ENCODE measurements at places on chromosomes 3 and 15.

GRCh38 chr3:113186566-113186965 lies 24.8 kb upstream of the BOC start:
- no peak for DNase-seq

GRCh38 chr3:28290863-28291300 lies 49.5 kb downstream of the CMC1 start:
- no peak for DNase-seq

DNA sequence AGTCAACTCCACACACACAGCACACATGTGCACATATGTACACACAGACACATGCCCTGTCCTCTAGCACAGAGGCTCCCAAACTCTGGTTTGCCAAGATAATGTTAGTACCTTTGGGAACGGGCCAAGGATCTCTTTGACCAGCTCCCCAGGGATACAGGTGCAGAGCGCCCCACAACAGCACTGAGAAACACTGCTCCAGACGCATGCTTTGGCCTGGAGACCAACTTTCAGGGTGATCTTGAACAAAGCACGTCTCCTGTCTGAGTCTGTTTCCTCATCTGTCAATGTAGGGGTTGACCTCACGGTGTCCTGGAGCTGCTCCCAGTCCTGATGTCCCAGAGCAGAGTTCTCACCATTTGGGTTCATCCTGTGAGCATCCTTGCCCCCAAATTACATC lies 15.9 kb upstream of the SKOR1 start:
- no peak for DNase-seq

DNA sequence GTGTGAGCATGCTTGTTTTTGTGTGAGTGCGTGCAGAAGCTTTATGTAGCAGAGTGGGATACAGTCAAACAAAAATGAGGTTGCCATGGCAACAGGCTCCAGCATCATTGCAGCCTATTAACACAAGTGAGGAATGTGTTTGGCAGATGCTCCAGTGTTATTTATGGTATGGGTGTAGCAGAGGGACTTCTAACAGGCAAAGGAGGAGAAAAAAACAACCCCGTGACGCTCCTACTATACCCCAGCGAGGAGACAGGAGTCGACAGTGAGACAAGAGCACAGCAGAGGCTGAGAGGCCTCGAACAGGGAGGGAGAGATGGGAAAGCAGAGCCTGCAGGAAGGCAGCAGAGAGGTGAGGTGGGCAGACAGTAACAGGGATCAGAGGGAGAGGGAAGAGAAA lies 4.9 kb downstream of the ADCY5 start:
- peak; percentile 49 for DNase-seq

GRCh38 chr15:57143511-57144078 lies 225.2 kb downstream of the TCF12 start:
- no peak for DNase-seq

GRCh38 chr15:77030048-77030927 lies 35.4 kb downstream of the PSTPIP1 start:
- no peak for DNase-seq

DNA sequence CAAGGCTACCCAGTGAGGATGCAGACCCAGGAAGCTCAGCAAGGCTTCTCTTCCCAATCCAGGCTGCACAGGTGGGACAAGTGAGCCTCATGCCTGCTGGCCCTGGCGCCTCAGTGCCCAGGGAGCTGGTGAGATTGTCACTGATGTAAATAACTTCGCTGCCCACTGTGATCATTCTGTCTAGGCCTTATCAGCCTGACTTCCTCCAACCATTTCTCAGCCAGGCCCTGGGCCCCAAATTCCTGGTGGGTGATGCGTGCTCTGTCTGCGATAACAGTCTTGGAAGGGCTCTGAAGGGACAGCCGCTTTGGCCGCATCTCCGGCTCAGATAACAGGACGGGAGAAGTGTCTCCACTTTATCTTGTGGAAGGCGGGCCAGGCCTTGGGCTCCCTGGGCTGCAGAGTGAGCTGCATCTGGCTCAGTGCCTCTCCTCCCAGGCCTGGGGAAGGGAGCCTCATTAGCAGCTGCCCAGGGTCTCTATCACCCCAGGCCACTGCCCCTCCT lies 2.2 kb upstream of the FBLN2 start:
- no peak for DNase-seq

DNA sequence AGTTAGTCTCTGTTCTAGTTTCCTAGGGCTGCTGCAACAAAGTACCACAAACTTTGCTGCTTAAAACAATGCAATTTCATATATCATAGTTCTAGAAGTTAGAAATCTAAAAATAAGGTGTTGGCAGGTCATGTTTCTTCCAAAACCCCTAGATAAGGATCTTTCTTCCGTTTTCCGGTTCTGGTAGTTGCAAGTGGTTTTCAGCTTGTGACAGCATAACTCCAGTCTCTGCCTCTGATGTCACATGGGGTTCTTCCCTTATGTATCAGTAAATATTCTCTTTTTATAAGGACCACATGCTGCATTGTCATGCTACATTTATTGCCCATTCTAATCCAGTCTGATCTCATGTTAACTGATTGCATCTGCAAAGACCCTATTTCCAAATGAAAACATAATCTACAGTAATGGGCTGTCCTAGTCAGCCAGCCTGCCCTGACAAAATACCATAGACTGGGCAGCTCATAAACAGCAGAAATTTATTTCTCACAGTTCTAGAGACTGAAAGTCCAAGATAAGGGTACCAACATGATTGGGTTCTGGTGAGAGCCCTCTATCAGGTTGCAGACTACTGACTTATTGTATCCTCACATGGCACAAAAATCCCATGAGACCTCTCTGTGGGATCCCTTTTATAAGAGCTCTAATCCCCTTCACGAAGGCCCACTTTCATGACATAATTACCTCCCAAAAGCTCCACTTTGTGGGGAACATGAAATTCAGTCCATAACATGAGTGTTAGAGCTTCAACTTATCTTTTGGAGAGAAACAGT lies 642.0 kb upstream of the NAALADL2 start:
- DNase-seq: no peak

DNA sequence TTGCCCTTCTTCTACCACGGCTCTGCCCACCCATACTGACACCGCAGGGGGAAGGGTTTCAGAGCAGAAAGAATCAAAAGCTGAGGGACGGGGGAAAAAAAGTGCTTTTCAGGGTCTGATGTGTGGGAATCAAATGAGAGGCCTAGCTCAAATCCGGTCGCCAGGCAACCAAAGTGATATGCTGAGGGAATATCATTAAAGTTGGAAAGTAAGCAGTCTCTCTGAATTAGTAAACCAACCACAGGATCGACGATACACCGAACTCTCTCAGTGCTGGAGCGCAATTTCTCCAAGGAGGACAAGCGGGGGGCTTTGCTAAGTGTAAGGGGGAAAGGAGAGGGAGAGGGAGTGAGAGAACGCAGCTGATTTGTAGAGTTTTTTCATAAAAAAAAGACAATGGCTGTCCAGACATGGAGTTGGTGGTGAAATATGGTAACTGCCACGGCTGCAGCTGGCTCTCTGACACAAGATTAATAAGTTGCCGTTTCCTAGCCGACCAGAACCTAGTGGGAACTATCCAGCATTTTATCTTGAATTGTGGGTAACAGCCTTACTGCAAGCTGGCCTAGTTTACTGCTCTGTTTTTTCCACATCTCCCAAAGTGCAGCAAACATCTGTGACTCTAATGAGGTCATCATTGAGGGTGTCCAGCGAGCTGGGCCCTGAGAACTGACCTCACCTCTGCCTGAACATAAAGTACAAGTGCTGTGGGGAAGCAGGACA lies 530.2 kb downstream of the SOX2 start:
- peak; percentile 81 for DNase-seq

All from anterior cingulate cortex (tissue), 58 donors.